ENCODE measurements at places on chromosomes 5 and 9. TPM values are rescaled to one million over a fixed set of nuclear protein-coding genes. Genes with fewer than 3 reads are reported as not detected.
A peak's percentile ranks its signal among the peaks of the same experiment; 100 is the strongest.

COL15A1 gene
- 0.05 TPM for total RNA-seq

GRCh38 chr5:127492854-127493738 lies 24.3 kb upstream of the PRRC1 start:
- no peak for DNase-seq

ALDH1A1 gene
- not detected for total RNA-seq

GRCh38 chr5:108461628-108462367 lies 79.9 kb upstream of the FBXL17 start:
- DNase-seq: no peak

TMEM252 gene
- total RNA-seq: not detected

RORB gene
- total RNA-seq: 0.05 TPM

GRCh38 chr9:21465859-21466518 lies 16.1 kb downstream of the IFNE start:
- DNase-seq: peak; percentile 80

DNA sequence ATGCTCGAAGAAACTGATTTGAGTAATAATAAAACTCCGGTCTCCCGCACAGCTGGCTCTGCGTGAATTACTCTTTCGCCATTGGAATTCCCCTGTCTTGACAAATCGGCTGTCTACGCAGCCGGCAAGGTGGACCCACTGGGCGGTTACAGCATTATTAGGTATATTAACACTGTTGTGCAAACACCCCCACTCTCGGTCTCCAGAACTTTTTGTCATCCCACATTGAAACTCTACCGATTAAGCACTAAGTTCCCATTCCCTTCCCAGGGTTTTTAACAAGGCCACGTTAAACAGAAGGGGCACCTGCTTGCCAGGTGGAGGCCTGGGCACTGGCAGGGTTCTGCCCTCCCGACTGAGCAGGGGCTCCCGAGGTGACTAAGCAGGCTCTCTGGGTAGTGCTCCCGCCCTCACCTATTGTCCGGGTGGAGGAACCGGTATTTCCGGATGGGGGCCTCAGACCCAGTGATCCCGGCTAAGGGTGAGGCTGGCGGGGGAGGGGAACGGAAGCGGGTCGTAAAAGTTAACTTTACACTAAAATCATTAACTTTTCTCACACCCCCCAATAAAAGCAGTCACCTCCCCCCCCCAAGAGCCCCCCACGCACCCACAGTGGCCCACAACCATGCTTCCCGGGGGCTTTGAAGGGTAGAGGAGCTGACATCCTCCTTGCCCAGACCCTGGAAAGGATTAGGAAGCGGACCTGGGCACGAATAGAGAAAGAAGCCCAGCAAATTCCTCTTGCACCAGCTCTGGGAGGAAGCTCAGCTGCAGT lies 53.5 kb upstream of the TJP2 start:
- DNase-seq: peak; percentile 60

DNA sequence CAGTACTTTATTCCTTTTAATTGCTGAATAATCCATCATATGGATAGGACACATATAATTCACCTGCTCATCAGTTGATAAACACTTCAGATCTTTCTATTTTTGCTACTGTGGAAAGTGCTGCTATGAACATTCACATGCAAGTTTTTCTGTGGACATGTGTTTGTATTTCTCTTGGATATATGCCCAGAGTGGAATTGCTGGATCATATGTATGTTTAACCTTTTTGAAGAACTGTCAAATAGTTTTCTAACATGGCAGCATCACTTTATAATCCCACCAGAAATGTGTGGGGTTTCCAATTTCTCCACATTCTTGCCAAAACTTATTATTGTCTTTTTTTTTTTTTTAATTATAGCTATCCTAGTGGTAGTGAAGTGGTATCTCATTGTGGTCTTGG lies 15.1 kb downstream of the CARTPT start:
- no peak for DNase-seq

DNA sequence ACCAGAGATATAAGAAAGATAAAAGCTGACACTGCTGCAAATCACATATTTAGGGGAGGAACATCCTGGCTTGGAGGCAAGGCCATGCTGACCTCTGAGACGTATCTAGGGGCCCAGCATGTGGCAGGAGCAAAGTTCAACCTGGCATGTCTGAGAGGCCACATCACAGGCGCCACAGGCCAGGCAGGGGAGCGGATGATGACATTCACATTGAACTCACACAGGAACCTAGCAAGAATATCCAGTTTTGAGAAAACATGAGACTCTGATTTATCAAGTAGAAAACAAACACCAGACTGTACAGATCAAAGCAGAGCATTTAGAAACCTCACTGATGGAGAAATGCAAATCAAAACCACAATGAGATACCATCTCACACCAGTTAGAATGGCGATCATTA lies 64.2 kb upstream of the STK32A start:
- no peak for DNase-seq

GRCh38 chr9:2709645-2710101 lies 7.6 kb upstream of the KCNV2 start:
- DNase-seq: no peak

EPB41L4B gene
- 1.2 TPM for total RNA-seq

- DNase-seq: no peak
Observed at GRCh38 chr5:173704615-173705511, 88.4 kb upstream of the BOD1 start.

DNA sequence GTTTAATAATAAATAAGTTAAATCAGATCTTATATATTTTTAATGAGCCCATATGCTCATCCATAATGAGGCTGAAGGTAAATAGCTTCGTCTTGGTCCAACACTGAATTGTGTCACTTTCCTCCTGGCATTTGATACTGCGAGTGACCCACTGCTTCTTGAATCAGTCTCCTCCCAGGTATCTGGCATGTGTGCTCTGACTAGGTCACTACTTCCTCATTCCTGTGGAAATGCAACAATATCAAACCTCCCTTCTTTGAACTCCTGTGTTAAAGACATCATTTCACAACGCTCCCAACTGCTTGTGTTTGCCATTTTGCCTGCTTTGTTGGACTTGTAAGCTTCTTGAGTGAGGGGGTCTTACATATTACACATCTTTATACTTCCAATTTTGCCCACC lies 157.7 kb downstream of the SLC24A2 start:
- no peak for DNase-seq

- no peak for DNase-seq
Observed at GRCh38 chr9:12667892-12668291, 25.3 kb upstream of the TYRP1 start.
